ENCODE measurements at places on chromosomes 16 and 17.

DNA sequence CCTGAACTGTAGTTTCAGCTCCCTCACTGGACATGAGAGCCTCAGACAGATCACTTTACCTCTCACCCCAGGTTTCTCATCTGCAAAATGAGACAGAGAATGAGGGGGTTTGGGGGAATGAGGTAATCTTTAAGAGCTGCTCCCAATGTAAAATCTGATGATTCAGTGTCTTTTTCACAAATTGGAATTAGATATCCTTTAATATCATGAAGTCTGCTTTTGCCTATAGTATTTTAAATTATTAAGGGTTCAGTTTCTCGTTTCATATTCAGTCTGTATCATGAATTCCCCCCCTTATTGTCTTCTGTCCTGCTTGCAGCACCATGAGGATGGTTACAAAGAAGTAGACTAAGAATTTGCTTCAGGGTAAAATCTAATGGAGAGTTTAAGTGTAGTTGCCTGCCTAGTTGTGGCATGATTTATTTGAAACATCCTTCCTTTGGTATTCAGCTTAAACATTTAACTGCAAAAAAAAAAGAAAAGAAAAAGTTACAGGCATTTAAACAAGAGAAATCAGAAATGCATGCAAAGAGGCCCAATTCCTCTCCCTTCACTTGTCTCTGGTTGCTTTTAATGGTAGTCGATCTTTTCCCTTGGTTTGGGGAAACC lies 77.3 kb downstream of the WNT3 start:
- DNase-seq, result no peak

DNA sequence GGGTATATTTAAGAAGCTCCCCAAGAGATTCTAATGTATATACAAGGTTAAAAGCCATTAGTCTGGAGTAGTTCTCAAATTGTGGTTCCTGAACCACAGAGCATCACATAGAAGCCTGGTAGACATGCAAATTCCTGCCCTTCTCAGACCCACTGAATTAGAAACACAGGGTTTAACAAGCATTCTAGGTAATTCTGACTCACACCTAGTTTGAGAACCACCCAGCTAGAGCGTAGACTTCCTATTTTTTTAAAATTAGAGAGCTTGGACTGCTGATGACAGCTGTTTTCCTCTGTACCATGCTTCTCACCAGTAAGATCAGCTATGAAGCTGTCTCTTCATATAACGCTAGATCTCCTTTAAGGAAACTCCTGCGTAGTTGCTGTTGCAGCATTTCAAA lies 50.6 kb downstream of the HS3ST3B1 start:
- no peak for DNase-seq

DNA sequence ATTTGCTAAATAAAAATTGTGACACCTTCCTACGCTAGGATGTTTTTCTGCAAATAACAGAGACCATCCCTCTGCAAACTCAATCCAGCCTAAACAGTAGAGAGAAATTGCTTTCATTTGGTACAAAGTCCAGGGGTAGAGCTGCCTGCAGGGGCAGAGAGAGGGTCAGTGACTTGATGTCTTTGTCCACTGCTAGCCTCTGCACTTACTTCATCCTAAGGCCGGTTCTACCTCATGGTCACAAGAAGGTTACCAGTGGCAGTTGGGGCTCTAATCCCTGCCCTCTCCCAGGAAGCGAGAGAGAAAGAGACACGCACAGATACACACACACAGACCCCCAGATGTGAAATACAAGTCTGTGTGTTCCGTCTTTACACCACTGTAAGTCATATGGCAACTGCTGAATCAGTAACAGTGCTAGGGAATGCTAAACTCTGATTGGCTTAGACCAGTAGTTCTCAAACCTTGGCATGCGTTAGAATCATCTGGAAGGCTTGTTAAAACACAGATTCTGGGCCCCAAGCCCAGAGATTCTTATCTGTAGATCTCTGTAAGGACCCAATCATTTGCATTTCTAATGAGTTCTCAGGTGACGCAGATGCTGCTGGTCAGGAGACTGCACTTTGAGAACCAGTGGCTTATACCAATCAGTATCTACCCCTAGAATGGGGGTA lies 13.1 kb upstream of the LPCAT2 start:
- no peak for DNase-seq

DNA sequence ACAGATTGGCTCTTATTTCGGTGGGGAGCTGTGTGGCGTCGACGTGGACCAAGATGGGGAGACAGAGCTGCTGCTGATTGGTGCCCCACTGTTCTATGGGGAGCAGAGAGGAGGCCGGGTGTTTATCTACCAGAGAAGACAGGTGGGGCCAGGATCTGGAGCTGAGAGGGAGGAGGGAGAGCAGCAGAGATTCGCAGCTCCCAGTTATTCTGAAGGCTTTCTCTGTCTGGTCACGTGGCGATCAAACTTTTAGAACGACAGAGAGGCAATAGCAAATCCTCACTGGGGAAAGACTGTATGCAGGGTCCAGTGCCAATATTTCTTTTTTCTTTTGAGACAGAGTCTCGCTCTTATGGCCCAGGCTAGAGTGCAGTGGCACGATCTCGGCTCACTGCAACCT lies 22.2 kb downstream of the ITGAL start:
- no peak for DNase-seq

- peak; percentile 53 for DNase-seq
These were observed at the start of gene ANKRD13B for GRCh38 chr17:29592850-29593551. ANKRD13B (plus strand) TSS chr17:29593132; CDS start chr17:29593622, 490 bp downstream.

DNA sequence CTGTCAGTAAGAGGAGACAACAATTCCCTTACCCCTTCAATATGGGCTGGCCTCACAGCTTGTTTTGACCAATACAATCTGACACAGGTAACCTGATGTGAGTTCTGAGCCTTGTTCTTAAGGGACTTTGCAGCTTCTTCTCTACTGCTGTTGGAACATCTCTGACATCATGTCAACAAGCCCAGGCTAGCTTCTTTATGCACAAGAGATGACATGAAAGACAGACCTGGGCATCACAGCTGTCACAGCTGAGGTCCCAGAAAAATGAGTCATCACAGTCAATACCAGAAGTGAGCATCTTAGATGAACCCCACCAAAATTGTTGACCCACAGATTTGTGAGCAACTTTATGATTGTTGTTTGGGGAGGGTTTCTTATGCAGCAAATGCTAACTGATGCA lies 431.7 kb upstream of the PSMD7 start:
- DNase-seq, result no peak

DNA sequence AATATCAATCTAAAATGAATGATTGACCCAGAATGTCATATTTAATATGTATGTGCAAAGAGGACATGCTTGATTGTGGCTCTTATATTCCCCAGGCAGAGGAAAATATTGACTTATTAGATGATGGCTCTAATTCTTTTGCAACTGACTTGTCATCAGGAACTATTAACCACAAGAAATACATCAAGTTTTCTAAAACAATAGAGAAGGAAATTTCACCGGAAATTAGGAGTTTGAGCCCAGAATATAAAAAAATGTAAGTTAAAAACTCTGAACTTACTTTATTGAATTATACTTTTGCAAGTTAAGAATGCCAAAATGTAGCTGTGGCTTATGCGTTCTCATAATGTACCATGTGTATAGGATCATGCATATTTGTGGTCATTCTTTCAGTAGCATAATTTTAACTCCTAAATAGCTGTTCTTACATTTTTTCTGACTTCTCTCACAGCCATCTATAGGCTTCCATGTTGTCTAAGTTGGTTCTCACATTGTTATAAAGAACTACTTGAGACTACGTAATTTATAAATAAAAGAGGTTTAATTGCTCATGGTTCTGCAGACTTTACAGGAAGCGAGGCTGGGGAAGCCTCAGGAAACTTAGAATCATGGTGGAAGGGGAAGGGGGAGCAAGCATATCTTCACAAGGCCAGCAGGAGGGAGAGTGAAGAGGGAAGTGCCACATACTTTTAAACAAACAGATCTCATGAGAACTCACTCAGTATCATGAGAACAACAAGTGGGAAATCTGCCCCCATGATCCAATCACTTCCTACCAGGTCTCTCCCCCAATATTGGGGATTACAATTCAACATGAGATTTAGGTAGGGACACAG lies 11.6 kb downstream of the EFCAB13 start:
- no peak for DNase-seq
